Left kidney (tissue), 8 donors: ENCODE measurements at places on chromosomes 5 and 9.

GRCh38 chr5:162683284-162683683 is 615.7 kb downstream of the GABRG2 start:
- DNase-seq, result no peak

GRCh38 chr9:114906922-114907571 is 23.3 kb downstream of the TNFSF8 start:
- no peak for DNase-seq

GRCh38 chr9:91101611-91102168 is 260.0 kb downstream of the AUH start:
- no peak for DNase-seq

- peak; percentile 84 for DNase-seq
Observed at GRCh38 chr5:14250084-14250695, 107.0 kb downstream of the TRIO start.
